ENCODE measurements at places on chromosomes 6 and 20. TPM values are rescaled to one million over a fixed set of nuclear protein-coding genes. Genes with fewer than 3 reads are reported as not detected.

DNA sequence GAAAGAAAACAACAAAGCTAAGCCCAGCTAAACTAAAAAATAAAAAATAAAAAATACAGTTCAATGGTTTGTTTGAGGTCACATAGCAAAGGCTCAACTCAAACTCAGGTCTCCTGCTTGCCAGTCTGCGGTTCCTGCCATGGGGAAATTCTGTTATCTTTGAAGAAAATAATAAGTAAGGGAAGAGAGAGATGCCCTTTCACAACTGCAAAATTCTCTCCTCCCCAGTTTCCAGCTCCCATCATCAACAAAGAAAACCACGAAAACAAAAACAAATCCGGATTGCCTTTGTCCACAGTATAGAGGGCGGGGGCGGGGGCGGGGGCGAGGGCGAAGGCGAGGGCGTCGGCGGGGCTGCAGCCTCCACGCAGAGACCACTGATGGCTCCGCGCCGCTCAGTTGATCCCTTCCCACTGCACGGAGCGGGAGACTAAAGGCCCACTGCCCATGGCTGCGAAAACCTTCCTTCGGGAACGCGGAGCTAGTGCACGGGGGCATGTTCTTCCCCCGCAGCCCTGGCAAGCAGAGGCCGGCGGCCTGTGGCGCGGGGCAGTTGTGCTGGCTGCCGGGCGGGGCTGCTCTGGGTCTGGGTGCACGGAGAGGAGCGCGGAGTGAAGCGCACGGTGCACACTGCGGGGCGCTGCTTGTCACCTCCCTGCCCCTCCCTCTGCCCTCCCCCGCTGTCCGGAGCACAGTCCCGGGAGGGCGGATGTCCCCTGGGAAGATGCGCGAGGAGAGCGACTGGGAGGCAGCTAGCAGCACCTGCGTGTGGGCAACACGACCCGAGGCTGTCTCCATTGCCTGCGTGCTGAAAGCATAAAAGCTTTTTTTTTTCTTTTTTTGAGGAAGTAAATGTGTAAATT is 54.1 kb upstream of the TPD52L1 start:
- DNase-seq, result peak; percentile 86

DNA sequence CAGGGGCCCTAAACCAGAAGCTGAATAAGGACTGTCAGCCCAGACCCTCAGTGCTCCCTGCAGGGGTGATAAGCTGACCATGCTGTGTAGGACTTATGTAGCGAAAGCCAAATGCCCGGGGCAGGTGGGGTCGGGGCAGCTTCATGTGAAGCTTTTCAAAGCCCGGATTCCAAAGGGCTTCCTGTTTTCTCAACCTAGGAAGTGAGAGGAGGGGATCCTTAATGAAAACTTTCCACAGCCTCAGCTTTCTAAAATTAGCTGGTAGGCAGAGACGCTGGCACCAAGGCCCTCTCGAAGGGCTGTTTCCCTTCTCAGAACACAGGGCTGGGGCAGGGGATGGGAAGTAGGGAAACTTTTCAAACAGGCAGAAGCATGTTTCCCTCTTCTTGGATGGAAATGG is 148.9 kb downstream of the NFATC2 start:
- no peak for DNase-seq

GRCh38 chr20:35462351-35462750 is 7.0 kb downstream of the CEP250 start:
- no peak for DNase-seq

Gene SPDEF
- 0.11 TPM for total RNA-seq

- no peak for DNase-seq
Measured at GRCh38 chr20:57661746-57662455, 41.7 kb upstream of the ZBP1 start.

DNA sequence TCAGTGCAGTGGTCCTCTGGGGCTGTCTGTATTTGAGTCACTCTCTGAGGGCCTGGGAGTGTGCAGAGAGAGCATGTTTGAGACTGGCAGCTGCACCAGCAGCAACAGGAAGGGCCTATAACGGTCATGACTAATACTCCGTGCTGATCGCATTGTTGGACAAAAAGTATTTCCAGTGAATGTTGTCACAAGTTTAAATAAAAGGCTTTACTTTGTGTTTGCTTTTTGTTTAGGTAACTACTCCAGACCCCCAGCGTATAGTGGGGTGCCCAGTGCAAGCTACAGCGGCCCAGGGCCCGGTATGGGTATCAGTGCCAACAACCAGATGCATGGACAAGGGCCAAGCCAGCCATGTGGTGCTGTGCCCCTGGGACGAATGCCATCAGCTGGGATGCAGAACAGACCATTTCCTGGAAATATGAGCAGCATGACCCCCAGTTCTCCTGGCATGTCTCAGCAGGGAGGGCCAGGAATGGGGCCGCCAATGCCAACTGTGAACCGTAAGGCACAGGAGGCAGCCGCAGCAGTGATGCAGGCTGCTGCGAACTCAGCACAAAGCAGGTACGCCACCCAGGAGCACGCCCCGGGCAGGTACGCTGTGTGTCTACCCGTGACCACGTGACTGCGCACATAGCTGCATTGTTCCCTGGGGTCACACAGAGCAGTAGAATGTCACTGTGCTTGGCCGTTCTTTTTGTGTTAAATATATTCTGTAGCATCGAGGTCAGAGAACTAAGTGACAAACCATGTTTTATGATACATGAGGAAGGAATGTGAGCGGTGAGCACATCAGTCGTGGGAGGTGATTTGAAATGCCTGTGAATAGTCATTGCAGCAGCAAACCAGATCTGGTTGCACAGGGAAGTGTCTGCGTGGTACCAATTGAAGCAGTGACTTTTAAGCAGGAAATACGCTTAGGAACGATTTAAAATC is 174.7 kb downstream of the TMEM242 start:
- DNase-seq, result peak; percentile 79

DNA sequence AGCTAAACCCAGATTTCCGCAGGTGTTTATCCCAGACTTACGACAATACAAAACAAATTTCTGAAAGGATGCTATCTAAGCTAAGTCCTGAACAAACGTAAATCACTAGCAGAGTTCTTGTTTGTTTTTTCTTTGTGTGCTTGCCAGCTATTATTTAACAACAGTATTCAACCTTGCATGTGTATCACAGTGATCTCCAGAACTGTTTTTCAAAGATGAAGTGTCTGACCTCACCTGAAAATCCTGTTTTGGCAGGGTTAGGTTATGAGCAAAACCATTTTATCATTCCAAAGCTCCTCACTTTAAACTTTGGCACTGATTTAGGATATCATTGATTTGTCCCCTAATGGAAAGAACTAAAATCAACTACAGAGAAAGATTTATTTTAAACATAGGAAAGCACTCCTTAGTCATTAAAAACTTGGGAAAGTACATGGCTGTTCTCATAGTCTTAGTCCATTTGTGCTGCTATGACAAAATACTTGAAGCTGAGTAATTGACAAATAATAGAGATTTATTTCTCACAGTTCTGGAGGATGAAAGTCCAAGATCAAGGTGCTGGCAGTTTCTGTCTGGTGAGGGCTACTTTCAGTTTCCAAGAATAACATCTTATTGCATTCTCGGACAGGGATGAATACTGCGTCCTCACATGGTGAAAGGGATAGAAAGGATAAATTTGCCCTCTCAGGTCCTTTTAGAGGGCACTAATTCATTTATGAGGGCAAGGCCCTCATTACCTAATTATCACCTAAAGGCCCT is 20.8 kb upstream of the BMP5 start:
- no peak for DNase-seq

Gene SIRPD
- not detected for total RNA-seq

- DNase-seq, result no peak
Measured at GRCh38 chr20:7996898-7997297, 22.7 kb downstream of the TMX4 start.

DNA sequence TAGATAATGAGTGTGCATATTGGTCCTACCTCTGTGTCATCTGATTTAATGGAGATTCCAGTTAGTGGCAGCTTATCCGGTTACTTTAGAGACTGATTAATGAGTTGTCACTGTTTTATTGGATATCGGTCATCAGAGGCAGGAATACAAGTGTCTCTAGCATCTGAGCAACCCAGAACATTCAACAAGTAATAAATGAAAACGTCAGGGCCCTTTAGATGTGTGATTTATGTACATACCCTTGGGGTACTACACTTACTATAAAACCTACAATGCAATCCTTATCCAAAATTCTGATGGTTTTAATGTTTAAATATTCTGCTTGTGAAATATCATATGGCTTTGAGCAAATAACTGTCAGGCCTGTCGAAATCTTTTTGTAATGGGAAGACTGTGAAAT is 1117.9 kb upstream of the FLRT3 start:
- no peak for DNase-seq

DNA sequence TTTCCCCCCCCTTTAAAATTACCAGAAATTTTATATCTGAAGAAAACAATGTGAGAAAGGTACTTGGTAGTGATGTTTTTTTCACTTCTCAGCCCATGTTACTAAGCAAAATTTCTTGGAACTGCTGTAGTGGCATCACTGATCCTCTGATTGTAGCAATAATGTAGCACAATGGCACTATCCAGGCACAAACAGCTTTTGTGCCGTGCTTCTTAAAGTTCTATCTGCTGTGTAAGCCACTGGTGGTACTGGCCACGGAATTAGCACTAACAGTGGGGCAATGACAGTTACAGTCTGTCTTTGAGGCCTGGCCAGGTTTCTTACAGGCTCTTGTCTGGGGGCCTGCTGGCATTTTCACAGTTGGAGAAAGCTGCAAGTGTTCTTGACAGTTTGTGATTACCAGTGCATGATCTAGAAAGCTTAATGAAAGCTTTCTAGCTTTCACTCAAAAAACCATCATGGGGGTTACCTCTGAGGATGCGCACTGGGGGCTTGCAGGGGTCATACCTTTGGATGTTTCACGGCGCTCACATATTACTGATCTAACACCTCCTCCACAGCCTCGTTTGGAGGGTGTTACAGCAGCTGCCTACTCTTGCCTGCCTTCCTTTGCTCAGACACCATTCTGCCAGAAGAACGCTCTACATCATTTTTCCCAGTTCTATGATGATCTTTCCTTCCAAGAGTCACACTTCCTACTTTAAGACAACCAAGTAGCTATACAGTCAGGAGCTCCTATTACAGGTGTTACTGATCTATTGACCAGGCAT is 58.4 kb upstream of the ARMH2 start:
- no peak for DNase-seq

GRCh38 chr20:43736588-43737158 is 9.9 kb upstream of the GTSF1L start:
- no peak for DNase-seq

GRCh38 chr6:35072051-35072697 is 69.0 kb downstream of the TCP11 start:
- peak; percentile 46 for DNase-seq

GRCh38 chr6:63543982-63544381 is 28.3 kb upstream of the LOC128125822 start:
- DNase-seq, result no peak

Gene KIAA1755
- total RNA-seq, result 13.6 TPM

Gene LAMA2
- total RNA-seq, result 176 TPM

GRCh38 chr6:14735956-14736486 is 509.8 kb upstream of the JARID2 start:
- no peak for DNase-seq
